ENCODE measurements at places on chromosomes 6 and 20.

GRCh38 chr6:97215157-97215769 is 67.8 kb downstream of the MMS22L start:
- no peak for DNase-seq

DNA sequence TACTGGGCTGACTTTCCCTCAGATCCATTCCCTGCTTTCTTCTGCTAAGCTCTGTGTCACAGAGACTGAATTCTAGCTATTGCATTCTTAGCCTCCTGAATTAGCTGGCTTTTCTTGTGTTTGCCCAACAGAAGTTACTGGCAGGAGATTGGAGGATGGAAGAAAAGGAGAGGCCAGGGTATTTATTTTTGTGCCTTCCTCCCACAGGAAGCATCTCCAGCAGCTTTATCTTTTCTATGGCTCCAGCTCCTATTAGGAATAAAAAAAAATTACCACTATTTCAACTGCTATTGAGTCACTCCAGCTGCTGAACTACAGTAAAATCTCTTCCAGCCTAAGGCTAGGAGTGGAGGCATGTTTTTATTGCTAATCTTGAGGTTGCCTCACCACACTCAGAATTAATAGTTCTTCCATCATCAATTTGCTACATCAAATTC is 492.4 kb downstream of the RFPL4B start:
- no peak for DNase-seq

- DNase-seq = no peak
These were observed 44.6 kb downstream of the TSBP1 start for GRCh38 chr6:32327103-32327502.

DNA sequence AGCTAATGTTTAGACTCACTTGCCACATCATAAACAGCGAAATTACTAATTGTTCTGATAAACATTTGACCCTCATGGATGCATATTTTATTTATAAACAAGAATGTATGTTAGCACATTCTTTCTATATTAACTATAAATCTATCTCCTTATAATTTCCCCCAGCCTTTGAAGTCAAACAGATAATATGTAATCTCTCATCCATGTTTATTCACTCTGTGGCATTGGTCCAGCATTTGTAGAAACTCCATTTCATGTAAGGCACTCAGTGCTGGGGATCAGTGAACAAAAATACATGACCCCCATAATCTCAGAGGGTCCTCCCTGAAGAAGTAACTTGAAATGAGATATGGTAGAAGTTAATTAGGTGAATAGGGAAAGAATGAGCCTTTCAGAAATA is 856.9 kb downstream of the EYS start:
- DNase-seq = no peak

GRCh38 chr6:54335871-54336270 is 27.6 kb downstream of the TINAG start:
- DNase-seq = no peak

- DNase-seq = no peak
These were observed 112.4 kb downstream of the BTBD9 start for GRCh38 chr6:38527371-38527770.

DNA sequence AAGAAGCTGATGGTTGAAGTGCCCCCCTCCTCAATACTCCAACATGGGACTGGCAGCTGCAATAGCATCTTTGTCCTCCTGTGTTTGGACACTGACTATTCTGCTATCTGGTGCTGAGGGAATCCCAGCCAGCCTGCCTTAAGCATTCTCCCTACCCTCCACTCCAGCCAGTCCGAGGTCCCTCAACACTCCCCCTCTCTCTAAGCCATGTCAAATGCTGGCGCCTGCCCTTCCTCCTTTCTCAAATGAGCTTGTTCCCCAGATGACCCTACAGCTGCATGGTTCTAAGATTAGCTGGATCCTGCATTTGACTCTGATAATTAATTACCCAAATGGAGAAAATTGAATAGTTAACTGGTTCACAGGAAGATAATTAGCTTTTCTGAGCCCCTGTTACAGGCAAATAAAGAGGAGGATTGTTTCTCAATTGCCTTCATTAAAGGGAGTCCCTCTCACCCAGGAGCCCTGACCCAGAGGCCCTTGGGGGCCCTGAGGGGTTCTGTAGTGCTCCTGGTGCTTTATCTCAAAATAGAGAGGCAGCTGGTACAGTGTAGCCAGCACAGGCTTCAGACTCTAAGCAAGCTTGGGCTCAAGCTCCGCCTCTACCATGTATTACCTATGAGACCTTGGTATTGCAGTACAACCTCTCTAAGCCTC is 37.9 kb upstream of the CHD6 start:
- DNase-seq = no peak

- DNase-seq = no peak
These were observed 123.2 kb downstream of the TBC1D7 start for GRCh38 chr6:13205106-13205505.

GRCh38 chr20:48178633-48179032 is 393.4 kb upstream of the SULF2 start:
- DNase-seq = no peak

DNA sequence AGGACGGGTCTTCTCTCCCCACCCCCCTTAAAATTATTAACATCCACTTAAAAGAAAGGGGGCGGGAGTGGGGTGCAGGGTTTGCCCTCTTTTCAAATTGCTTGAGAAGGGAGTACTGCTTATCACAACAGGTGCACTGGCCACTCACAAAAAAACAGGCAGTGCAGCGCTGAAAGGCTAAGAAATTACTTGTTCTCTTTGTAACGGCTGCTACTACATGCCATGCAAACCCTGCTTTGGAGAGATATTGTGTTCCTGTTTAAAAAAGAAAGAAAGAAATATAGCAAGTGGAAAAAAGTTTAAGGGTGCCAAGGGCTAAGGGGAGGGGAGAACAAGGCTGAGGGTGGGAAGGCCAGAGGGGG is 312.7 kb upstream of the JARID2 start:
- no peak for DNase-seq

- DNase-seq = no peak
These were observed 133.7 kb upstream of the AGPAT4 start for GRCh38 chr6:161407581-161407980.

GRCh38 chr6:69427882-69428281 is 368.9 kb downstream of the LMBRD1 start:
- no peak for DNase-seq

- DNase-seq = no peak
These were observed 9.9 kb upstream of the NCOA5 start for GRCh38 chr20:46099491-46100287.

DNA sequence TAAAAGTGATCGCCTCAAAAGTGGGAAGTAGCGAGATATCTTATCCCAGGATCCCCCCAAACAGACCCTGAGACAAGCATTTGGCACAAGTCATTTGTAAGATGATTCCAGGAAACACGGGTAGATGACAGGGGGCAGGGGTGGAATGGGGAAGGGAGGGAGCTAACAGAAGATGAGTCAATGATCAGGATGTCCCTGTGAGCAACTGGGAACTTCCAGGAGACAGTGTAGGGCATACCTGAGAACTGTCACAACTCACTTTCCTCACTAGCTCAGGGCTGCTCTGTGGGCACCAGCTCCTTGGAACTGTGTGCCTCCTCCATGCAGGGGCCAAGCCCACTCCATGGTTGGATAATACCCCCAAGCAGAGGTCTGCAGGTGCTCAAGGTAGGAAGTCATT is 38.5 kb upstream of the VSX1 start:
- no peak for DNase-seq

- DNase-seq = no peak
These were observed 259.1 kb upstream of the FERMT1 start for GRCh38 chr20:6381887-6382286.
